NCI-H774 (cell line): ENCODE measurements at places on chromosomes 7 and 10.
A peak's percentile ranks its signal among the peaks of the same experiment; 100 is the strongest.

DNA sequence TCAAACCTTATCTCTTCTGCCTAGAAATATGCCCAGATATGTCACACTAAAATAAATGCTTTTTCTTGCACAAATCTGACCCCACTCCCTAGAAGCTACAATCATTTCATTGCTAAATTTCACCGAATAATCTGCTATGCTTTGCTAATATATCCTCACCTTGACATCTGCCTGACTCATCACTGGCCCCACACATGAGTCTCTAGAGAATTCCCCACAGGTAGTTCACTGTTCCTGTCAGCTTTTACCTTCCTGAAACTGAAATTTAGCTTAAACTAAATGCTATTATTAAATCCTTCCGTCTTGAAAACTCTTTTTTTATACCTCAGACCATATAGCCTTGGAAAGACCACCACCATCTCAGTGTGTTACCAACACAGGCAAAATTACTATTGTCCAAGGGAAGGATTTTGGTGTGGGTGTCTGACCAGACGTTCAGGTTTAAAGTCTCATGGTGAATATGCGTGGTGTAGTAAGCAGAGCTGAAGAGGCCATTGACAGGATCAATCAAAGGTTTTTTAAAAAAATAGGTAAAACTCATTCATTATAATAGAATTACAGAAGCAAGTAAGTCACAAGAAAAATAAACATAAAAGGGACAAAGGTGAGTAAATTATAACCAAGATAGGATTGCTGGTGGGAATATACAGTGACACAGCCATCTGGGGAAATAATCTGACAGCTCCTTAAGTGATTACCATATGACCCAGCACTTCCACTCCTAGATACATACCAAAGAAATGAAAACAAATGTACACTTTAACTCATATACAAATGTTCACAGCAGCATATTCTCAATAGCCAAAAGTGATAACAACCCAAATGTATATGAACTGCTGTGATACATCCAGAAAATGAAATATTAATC, 173.5 kb downstream of the KMT2E start:
- no peak for DNase-seq

DNA sequence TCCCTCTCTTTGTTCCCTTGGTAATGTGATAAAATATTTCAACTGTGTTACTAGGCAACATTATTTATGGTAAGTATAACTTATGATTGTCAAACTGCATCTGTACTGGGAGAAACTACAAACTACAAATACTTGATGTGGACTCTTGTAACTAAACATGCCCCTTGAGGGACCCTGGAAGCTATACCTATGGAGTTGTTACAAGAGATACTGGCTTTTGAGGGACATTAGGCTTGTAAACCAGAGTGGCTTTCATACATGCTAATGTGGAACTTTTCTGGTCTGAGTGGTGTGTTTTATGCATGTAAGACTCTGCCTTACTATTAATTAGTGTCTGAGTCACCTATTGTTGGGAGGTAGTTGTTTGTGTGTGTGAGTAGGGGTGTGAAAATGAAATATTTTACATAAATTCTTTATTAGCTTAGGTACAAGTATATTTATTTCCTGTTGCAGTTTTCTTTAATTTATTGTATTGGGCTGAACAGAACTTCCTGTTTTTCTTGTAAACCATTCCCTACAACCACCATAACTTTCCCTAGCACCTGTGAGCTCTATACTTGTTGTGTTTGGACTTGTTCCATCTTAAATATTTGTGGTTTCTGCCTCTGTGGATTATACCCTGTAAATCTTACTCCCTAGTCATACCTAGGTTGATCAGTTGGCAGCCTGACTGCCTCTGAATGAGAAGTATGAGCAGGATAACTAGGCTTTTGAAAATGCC, 49.8 kb downstream of the STK31 start:
- peak; percentile 76 for DNase-seq

GRCh38 chr7:113404245-113404644, 285.9 kb upstream of the SMIM30 start:
- DNase-seq, result no peak

DNA sequence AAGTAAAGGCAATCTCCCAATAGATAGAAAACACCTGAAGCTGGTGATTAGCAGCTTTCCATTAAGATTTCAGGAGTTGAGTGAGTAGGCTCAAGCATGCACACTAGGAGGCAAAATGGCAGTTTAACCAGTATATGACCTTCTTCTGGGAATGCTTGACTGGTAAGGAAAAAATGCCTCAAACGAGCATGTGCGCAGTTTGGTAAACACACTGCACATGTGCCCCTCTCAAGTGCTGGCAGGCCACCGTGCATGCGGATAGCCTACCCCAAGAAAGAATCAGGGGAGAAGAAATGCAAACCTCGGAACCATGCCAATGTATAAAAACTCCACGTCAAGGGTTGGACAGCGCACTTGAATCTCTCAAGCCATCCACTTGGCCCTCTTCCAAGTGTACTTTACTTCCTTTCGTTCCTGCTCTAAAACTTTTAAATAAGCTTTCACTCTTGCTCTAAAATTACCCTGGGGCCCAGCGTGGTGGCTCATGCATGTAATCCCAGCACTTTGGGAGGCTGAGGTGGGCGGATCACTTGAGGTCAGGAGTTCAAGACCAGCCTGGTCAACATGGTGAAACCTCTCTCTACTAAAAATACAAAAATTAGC, 98.8 kb upstream of the CDK1 start:
- no peak for DNase-seq

- DNase-seq, result no peak
These were observed 439 bp downstream of the IQUB start for GRCh38 chr7:123533929-123534382.

DNA sequence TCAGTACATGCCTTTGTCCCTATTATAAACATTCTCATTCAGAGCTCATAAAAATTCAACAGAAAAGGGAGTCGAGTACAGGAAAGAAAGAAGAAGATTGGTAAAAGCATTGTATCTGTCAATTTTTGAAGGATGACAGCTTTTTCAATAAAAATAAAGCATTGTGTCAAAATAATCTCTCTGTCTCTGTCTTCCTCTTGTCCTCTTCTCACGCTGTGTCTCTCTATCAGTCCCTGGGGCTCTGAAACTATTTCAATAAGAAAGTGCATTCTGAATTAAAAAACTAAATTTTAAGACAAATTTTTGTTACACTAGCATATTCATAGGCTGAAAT, 248.4 kb downstream of the TNS3 start:
- DNase-seq, result no peak

- no peak for DNase-seq
These were observed 63.4 kb downstream of the VTI1A start for GRCh38 chr10:112510384-112510783.

DNA sequence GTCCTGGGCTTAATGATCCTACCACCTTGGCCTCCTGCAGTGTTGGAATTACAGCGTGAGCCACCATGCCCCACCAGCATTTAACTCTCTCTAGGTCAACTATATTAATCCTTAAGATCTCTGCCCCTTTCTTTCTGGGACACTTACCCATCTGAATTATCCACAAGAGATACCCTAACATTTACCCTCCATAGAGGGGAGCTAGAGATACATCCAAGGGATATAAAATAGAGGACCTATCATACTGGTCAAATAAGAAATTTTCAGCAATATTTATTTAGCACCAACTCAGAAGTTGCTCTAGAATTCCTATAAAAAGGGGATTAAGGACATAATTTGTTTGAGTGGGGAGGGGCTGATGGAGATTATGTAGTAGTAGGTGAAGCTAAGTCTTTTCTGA, 96.5 kb downstream of the OTUD1 start:
- no peak for DNase-seq

DNA sequence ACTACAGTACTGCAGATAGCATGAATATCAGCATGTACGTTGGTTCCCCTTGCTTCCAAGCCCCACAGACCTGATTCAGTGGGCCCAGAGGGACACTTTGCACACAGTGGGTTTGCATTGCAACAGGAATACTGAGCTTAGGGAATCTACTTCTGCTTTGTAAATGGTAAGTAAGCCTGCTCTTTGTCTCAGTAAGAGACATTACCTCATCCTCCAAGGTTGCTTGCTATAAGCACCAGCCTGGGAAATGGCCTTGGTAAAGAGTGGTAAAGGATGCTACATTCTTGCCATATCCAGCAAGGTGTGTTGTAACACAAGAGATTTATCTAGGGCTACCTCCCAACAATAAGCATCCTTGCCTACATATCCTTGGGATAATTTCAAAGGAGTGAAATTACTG, 730.5 kb downstream of the INHBA start:
- DNase-seq, result no peak
